ENCODE measurements at places on chromosomes 6 and 20.
A peak's percentile ranks its signal among the peaks of the same experiment; 100 is the strongest.

DNA sequence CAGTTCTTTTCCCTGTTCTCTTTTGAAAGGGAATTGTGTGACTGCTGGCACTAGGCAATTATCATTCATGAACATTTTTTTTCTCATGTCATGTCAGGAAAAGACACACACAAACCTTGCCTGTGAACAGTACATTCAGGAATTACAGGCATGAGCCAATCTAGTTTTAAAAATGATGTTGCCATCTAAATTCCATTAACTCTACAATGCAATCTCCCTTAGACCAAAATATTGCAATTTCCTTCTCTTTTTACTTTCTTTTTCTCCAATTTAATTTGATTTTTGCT lies 127.5 kb upstream of the STMND1 start:
- no peak for DNase-seq

DNA sequence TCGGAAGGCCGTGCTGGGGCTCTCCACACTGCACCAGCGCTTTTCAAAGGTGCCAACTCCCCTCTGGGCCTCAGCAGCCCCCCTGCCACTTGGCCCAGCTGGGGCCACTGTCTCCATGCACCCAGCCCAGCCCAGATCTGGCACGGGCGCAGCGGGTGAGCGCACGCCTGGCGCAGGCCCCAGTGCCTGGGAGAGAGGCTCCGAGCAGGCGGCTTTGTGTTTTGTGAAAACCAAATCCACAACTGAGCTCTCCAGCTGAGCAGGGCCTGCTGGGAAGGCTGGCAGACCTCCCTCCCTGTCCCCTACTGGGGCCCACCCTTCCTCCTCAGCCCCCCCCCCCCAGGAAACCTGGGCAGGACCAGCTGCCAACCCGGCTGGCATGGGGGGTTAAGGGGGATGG lies 17.0 kb downstream of the MDGA1 start:
- DNase-seq = no peak

- no peak for DNase-seq
Observed at GRCh38 chr6:147341486-147341885, 137.3 kb downstream of the STXBP5 start.

DNA sequence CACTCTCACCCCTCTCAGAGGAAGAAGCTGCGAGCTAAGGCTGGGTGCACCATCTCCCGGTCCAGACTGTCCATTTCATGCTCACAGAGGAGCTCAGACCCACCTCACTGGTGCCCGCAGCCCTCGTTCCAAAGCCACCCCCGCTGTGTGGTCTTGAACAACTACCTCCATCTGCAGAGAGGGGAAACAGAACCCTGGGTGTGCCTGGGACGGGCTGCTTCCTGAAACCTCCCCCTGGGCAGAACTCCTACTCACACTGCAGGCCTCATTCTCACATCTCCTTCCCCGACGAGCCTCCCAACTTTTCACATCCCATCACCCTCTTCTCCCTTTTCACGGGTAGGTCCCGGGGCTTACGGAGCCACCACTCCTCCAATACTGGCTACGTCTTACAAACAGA lies 18.1 kb downstream of the PMEPA1 start:
- no peak for DNase-seq

GRCh38 chr6:5592886-5593519 lies 331.7 kb downstream of the FARS2 start:
- no peak for DNase-seq

DNA sequence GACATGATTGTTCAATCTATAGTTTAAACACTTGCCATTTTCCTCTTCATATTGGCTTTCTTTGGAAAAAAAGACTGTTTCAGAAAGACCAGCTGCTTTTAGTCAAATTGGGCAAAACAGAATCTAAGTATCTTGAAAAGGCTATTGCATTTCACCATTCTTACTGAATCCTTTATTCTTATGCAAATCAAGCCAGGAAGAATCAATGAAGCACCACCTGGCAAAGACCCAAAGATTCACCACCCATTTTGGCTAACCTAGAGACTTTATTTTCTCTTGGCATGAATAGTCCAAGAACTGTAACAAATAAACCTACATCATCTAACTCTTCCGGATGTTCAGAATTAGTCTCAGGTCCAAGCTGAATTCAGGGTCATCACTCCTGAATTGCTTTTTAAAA lies 71.3 kb upstream of the EYA4 start:
- DNase-seq = no peak

- DNase-seq = no peak
Observed at GRCh38 chr6:63926950-63927927, 291.6 kb downstream of the PHF3 start.

- no peak for DNase-seq
Observed at GRCh38 chr20:33209789-33210188, 7.4 kb upstream of the BPIFA3 start.

GRCh38 chr6:150735341-150735851 lies 130.1 kb upstream of the MTHFD1L start:
- DNase-seq = no peak

DNA sequence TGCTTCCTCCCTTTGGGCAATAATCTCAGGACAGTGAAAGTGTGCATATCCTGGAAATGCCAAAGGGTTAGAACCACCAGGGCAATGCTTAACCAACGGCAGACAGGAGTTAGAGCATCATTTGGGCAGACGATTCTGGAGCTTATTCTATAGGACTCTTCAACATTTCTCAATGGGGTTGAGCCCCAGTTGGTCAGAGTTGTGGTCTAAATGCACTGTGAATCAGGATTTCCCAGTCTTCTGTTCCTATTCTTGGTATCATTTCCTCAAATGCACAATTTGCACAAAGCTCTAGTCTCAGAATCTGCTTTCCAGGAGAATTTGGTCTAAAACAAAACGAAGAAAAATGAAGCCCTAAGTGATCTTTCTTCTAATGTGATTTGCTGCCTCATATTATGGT lies 389.6 kb upstream of the JAG1 start:
- no peak for DNase-seq

DNA sequence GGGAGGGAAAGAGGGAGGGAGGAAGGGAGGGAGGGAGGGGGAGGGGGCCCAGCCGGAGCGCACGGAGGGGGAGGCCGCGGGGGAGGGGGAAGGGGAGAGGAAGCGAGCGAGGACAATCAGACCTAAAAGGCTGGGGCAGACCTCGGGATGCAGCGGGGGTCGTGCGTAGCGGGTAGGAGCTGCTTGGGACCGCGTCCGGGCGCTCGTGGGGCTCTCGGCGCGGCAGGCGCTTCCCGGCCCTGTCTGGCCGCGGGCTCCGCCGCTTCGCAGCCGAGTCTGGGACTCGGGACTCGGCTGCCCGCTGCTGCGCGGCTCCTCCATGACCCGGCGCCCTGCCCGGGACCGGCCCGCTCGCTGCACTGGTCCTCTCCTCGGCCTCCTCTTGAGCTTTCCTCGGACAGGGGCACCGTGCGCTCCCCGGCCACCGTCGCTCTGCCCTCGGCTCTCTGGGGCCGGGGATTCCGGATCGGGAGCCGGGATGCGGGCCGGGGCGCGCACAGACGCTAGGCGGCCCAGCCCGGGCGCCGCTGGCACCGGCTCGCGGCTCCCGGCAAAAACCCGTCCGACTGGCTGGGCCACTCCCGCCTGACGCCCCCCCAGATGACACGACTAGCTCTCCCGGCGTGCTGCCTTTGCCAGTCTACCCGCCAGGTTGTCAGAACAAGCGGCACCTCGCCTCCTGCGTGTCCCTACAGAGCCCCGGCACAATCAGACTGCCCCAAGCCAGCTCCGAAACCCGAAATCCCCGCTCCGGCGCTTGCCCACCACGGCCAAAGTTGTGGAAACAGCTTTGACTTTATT lies 2.2 kb downstream of the TFAP2A start:
- no peak for DNase-seq

- no peak for DNase-seq
Observed at GRCh38 chr20:53795170-53795569, 201.5 kb upstream of the ZNF217 start.

GRCh38 chr6:167851370-167851952 lies 24.8 kb downstream of the AFDN start:
- DNase-seq = no peak

- no peak for DNase-seq
Observed at GRCh38 chr6:66126358-66126757, 419.3 kb upstream of the EYS start.

- no peak for DNase-seq
Observed at GRCh38 chr6:20217324-20217855, 5.1 kb upstream of the MBOAT1 start.

- peak; percentile 17 for DNase-seq
Observed at GRCh38 chr20:37990571-37991151, 42.6 kb downstream of the TTI1 start.

- DNase-seq = no peak
Observed at GRCh38 chr6:109701774-109702173, 10.7 kb downstream of the FIG4 start.

GRCh38 chr6:4291453-4292403 lies 156.4 kb upstream of the ECI2 start:
- DNase-seq = no peak

- DNase-seq = no peak
Observed at GRCh38 chr6:138222901-138223546, 4.7 kb upstream of the PBOV1 start.

DNA sequence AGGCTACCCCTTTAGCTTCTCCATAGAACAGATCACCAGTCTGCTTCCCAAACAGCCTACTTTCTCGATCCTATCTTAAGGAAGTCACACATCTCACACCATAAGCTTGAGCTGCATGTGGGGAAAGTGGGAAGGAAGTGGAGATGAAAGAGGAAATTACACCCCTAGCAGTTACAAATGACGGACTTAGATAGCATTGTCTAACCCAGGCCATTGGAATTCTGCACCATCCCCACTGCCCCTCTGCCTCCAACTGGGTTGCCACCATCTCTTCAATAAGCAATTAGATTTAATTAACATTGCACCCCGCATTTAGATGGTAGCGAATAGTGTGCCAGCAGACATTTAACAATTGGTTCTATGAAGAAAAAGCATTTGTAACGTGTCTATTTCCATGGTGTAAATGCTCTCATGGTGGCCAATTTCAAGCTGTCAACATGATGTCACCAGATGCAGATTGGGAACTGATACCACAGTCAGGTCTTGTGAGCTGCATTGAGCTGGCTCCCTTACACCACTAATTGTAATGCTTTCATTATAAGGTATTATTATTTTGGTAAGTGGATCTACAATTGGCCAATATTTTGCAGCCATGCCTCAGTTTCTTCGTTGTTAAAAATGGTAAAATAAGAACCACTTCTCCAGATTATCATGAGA lies 124.7 kb downstream of the CD24 start:
- DNase-seq = no peak

- DNase-seq = no peak
Observed at GRCh38 chr6:144843701-144844100, 558.6 kb downstream of the UTRN start.

DNA sequence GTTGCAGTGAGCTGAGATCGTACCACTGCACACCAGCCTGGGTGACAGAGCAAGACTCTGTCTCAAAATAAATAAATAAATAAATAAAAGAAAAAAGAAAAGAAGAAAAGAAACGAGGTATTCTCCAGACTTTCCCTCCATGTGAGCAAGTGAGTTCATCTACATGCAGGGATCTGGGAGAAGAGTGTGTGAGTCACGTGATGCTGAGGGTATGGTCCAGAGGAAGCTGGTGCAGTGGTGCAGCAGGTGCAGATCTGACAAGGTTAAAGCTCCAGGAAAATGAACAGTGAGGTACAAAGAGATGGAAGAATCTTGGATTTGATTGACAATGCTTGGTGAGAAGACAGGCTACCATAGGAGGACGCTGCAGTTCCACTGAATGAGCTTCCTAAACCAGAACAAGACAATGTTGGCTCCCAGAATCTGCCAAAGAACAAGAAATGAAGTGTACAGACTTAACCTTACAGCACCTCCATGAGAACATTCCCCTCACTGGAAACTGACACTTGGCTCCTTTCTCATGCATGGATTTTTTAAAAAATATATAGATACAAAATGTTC lies 79.5 kb upstream of the BTBD3 start:
- DNase-seq = no peak

DNA sequence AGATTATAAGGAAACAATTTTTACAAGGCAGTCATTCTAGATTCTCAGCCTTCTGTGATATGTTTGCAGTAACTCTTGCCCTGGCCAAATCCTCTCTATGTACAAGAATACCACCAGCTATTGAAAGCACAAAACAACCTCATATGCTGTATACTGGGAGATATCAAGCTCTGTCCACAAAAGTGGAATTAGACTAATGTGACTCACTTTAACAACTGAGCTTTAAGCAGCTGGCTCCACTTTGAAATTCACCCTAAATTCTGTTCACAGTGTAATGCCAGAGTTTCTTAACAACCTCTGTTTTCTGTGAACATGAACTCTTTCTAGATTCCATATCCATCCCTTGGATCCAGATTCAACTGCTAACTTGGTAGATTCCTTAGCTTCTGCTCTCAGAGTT lies 47.6 kb downstream of the CHD6 start:
- no peak for DNase-seq

GRCh38 chr20:52402514-52402913 lies 210.9 kb upstream of the ZFP64 start:
- no peak for DNase-seq

DNA sequence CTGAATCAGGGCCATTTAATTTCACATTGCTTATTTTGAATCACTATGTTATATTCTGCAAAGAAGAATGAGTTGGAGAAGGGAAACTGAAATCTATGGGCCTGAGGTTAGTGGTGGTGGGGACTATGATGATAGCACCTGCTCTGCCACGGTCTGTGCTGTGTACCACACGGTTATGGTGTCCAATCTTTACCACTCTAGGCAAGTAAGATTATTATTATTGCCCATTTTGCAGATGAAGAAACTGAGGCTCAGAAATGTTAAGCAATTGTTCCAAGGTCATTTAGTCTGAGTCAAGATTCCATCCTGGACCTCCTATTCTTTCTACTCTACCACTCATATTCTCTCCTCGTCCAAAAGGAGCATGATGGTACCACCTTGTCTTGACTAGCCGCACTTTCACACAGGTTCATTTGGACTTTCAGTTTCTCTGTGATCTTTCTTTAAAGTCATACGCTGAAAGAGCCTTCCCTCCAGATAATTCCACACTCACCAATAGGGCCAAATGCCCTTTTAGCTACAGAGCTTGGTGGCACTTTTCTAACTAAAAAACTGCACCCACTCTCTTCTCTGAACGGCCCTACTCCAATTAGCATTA lies 56.2 kb downstream of the GFOD1 start:
- DNase-seq = no peak

DNA sequence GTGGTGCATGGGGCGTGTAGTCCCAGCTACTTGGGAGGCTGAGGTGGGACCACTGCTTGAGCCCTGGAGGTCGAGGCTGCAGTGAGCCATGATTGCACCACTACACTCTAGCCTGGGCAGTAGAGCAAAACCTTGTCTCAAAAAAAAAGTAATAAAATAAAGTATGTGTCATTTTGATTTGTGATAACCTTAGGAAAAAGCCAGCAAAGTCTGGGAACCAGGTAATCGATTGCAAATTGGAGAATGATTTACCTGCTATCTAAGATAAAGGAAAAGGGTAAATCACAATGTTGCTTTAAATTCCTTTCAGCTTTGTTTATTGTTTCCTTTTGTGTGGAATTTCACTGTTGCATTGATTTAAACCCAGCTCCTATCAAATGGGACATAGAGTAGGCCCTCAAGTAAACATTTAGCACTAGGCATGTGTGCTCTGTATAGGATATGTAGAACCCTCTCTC lies 59.0 kb downstream of the SGK1 start:
- no peak for DNase-seq

- DNase-seq = no peak
Observed at GRCh38 chr20:10261702-10262101, 43.1 kb downstream of the SNAP25 start.
